Aorta (tissue), 5 donors: ENCODE measurements at places on chromosomes 6 and 20. TPM values are rescaled to one million over a fixed set of nuclear protein-coding genes. Genes with fewer than 3 reads are reported as not detected.
A peak's percentile ranks its signal among the peaks of the same experiment; 100 is the strongest.

- H3K27ac ChIP-seq: no peak overlapping the region
- no peaks in the 10 kb centered on the region for H3K36me3 ChIP-seq
- H3K4me3 ChIP-seq: no peak overlapping the region
- no peak for DNase-seq
Measured at GRCh38 chr20:62131560-62132320, 9.5 kb downstream of the LSM14B start.

PBOV1 gene
- total RNA-seq: not detected

DNA sequence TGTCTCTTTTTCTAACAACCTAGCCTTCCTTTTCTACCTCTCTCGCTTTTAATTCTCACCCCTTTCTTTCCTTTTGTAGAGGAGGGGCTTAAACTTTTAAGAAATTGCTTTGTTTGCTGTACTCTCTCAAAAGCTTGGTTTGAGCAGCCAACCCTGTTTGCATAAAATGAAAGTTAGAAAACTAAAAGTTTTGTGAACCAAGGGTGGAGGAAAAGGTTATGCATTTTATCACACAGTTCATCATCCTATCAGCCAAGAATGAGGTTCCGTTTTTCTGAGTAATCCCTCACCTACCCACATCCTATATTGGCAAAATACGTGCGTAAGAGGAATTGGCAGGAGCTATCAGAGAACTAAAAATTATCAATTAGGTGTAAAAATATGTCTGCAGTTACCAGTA lies 42.8 kb upstream of the LOC128125822 start:
- no peak overlapping the region for H3K4me3 ChIP-seq
- H3K27me3 ChIP-seq: no peaks in the 10 kb centered on the region
- peaks cover 2% of the 10 kb centered on the region for H3K4me1 ChIP-seq
- no peaks in the 10 kb centered on the region for H3K36me3 ChIP-seq
- DNase-seq: no peak
- no peak overlapping the region for H3K27ac ChIP-seq

DNA sequence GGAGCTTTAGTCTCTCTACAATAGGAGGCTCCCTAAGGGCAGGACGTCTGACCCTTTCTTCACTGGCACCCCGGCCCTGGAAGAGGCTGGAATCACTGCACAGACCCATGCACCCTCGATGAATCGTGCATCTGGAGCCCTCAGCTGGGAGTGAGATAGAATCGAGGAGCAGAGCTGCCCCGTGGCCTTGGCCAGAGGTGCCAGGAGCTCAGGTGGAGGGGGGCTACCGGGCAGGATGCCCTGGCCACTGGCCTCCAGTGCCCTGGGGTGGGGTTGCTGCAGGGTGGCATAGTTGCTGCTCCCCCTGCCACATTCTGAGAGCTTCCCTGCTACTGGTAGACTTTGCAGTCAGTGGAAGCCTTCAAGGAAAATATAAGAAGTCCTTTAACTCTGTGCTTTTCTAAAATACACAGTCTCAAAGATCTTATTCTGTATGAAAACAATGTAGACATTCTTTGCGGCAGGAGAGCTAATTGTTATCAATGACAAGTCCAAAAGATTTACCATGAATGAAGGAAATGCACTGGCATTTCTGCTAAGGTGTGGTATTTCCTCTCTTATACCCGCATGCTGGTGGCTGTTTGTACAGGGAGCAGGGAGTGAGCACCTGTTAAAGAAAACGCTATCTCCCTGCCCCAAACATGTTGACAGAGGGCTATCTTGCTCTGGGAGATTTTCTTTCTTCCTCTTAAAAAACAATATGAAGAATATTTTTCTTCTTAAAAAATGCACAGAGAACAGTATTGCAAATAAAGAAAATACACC lies 122.8 kb downstream of the C6orf118 start:
- H3K4me3 ChIP-seq: no peak overlapping the region
- H3K36me3 ChIP-seq: no peaks in the 10 kb centered on the region
- no peak for DNase-seq
- no peaks in the 10 kb centered on the region for H3K4me1 ChIP-seq
- no peaks in the 10 kb centered on the region for H3K27me3 ChIP-seq
- no peak overlapping the region for H3K27ac ChIP-seq

DNA sequence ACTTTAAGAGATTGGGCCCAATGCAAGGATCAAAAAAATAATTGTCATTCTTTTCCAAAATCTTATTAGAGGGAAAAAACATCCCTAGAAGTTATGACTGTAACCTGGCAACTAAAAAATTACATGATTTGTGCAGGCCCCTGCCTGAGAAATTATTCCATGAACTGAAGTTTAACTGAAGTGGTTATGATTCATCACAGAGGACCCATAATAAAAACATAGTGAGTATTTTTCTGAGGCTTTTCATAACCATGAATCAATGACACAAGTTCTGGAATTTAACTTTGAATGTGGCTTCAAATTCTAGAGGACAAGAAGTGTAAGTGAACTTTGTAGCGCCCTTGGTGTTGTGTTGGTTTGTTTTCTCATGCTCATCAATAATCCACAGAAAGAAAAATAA lies 31.1 kb upstream of the CARMIL1 start:
- H3K27me3 ChIP-seq: no peaks in the 10 kb centered on the region
- H3K36me3 ChIP-seq: no peaks in the 10 kb centered on the region
- no peak overlapping the region for H3K27ac ChIP-seq
- no peak for DNase-seq
- H3K4me3 ChIP-seq: no peak overlapping the region
- H3K4me1 ChIP-seq: no peaks in the 10 kb centered on the region

GRCh38 chr6:68158256-68158655 lies 476.8 kb upstream of the ADGRB3 start:
- H3K4me3 ChIP-seq: no peak overlapping the region
- H3K27ac ChIP-seq: no peak overlapping the region
- DNase-seq: no peak

DNA sequence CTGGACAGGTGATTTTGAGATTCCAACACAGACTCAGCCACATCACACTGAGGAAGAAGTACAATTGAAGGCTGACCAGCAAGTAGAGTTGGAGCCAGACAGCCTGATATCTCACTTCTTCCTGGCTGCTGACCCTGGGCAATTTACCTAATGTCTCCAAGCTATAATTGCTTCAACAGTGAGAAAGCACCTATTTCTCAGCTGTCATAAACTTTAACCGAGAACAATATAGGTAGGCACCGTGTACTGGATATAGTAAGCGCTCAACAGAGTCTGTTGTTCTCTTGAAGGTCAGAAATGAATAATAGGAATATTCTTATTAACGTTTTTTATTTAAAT lies 28.3 kb downstream of the STX7 start:
- no peaks in the 10 kb centered on the region for H3K4me1 ChIP-seq
- H3K36me3 ChIP-seq: peaks cover 2% of the 10 kb centered on the region
- no peak for DNase-seq
- H3K27ac ChIP-seq: no peak overlapping the region
- no peak overlapping the region for H3K4me3 ChIP-seq
- no peaks in the 10 kb centered on the region for H3K27me3 ChIP-seq

DNA sequence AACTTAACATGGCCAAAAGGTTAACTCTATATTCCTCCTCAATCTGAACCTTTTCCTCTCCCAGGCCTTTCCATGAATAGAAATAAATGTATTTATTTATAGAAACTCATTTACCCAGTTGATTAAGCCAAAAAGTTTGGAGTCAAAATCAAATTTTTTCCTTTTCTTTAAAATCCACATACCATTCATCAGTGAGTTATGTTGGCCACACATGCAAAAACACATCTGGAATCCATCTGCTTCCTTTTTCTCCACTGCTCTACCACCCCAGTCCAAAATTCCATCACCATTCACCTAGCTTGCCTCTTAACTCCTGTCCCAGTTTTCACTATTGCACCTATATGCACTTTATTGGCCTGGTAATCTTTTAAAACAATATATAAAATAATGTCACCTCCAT lies 62.4 kb upstream of the TMEM200A start:
- H3K36me3 ChIP-seq: no peaks in the 10 kb centered on the region
- H3K27me3 ChIP-seq: no peaks in the 10 kb centered on the region
- H3K27ac ChIP-seq: no peak overlapping the region
- no peaks in the 10 kb centered on the region for H3K4me1 ChIP-seq
- no peak overlapping the region for H3K4me3 ChIP-seq
- no peak for DNase-seq

- no peak overlapping the region for H3K27ac ChIP-seq
- DNase-seq: no peak
- no peaks in the 10 kb centered on the region for H3K36me3 ChIP-seq
- no peaks in the 10 kb centered on the region for H3K27me3 ChIP-seq
- no peak overlapping the region for H3K4me3 ChIP-seq
Measured at GRCh38 chr6:4145083-4145482, 9.7 kb upstream of the ECI2 start.

VIP gene
- total RNA-seq: 1.5 TPM

ANGPT4 gene
- 0.19 TPM for total RNA-seq

GRCh38 chr20:35583636-35584560 lies 31.7 kb upstream of the SPAG4 start:
- DNase-seq: peak; percentile 43
- no peak overlapping the region for H3K4me3 ChIP-seq
- no peaks in the 10 kb centered on the region for H3K27me3 ChIP-seq
- no peaks in the 10 kb centered on the region for H3K36me3 ChIP-seq
- no peaks in the 10 kb centered on the region for H3K4me1 ChIP-seq

- DNase-seq: no peak
- H3K4me1 ChIP-seq: no peaks in the 10 kb centered on the region
- no peak overlapping the region for H3K4me3 ChIP-seq
- H3K27ac ChIP-seq: no peak overlapping the region
- no peaks in the 10 kb centered on the region for H3K27me3 ChIP-seq
- no peaks in the 10 kb centered on the region for H3K36me3 ChIP-seq
Measured at GRCh38 chr20:208942-209566, 18.0 kb upstream of the DEFB129 start.
